Activated CD8-positive, alpha-beta memory T cell treated with anti-CD3 and anti-CD28 coated beads for 24 hours (primary cell): ENCODE measurements at places on chromosomes 16 and 17.
A peak's percentile ranks its signal among the peaks of the same experiment; 100 is the strongest.

DNA sequence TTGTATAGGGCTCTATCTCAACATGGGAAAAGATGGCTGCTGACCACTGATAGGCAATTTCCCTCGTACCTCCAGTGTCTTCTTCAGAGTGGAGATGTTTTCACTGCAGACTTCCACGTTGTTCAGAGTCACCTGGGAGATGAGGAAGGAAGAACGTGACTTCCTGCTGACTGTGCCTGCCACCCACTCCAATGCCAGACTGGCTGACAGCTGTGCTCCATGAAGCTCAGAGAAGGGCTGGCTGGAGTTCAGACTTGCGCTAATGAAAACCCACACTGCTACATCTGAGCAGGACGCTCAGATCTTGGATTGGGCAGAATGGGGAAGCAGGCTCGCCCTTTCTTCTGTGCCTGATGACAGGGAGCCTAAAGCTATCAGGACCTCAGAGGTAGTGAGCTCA is 33.1 kb downstream of the COG4 start:
- no peak for DNase-seq

GRCh38 chr17:16197276-16197675 is 18.1 kb downstream of the NCOR1 start:
- DNase-seq = no peak

- DNase-seq = no peak
These were observed 16.7 kb downstream of the MMP15 start for GRCh38 chr16:58042001-58042885.

DNA sequence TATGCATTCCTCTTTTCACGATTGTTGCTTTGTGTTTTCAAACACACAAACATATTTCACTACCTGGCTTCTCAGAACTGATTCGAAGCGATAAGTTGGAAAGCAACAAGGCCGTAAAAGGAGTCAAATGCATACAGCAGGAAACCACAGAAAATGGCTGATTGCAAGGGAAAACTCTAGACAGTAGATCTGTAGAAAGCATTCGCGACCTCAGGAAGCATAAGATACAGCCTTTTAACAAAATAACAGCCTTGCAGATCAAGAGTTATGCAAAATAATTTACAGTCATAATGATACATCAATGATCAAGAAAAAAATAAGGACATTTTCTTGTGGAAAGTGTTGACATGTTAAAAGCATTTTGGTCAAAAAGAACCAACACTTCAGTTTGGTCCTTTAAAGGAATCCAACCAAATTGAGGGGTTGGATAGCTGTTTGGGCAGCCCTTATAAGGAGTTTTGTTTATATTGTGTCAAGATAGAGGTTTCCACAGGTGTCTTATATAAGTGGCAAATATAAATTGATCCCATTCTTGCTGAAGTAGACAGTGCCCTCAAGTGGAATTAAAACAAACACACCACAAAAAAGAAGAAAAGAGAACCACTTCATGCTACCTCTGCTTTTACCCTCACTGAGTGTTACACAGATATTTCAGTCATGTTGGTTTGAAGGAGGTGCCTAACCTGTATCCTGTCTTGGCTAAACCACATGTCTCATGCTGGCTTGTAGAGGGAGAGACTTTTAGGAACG is 5.5 kb downstream of the CYLD start:
- no peak for DNase-seq

DNA sequence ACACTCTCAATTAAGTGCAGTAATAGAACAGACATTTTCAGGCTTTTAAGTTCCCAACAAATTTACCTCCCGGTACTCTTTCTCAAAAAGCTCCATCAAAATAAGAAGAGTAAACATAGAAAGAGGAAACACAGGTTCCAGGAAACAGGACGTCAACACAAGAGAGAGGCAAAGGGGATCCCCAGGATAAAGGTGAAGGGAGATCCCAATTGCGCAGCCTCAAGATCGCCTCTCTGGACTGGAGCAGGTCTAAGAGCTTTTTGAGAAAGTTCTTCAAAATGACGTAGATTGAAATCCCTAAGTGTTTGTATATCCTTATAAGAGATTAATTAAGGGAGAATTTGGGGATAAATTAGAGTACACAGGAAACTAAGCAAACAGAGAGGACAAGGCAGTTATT is 3.9 kb upstream of the FXR2 start:
- no peak for DNase-seq

DNA sequence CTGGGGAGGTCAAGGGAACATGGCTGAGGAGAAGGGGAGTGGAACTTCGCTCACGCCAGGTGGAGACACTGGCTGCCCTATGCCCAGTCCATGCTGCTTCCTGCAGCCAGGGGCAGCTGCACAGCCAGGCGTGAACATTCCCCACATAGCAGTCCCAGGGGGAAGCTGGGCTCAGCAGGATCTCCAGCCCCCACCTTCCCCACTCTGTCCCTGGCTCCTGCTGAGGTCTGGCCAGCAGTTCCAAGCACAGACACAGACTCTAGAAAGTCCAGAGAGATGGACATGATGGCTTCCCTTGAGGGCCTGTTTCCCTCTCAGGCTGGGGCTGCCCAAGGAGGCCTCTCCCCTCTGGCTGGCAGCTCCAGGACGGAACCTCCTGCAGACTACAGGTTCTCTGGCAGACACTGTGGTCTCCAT is 9.3 kb downstream of the JUP start:
- no peak for DNase-seq

DNA sequence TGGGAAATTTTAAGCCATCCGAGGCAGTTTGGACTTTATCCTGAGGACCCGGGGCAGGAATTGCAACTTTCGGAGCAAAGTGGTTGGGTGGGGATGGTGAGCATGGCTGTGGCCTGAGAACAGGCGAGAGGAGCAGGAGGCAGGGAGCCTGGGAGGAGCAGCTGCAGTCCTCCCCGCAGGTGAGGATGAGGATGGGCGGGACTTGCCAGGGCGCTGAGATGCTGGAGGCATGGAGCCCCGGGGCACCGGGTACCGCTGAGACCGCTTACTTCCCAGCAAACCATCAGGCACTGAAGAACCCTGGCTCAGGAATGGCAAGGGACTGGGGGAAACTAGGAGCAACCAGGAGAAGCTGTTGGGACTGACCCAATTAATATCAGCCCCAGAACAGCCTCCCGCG is 210.8 kb downstream of the GSG1L start:
- peak; percentile 13 for DNase-seq

DNA sequence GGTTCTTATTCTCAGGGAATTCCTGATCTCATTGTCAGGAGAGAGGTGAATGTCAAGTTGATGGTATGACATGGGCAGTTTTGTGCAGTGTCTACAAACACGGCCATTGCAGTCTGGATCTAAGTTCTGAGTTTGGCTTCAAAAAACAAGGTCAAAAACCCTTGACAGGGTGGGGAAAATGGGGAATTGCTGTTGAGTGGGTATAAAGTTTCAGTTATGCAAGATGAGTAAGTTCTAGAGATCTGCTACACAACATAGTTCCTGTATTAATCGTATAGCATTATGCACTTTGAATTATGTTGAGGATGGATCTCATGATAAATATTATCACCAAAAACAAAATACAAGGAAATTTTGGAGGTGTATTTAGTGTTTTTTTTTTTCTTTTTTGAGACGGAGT is 36.6 kb upstream of the CARMIL2 start:
- DNase-seq = no peak

- DNase-seq = no peak
These were observed 12.1 kb downstream of the CMIP start for GRCh38 chr16:81456523-81457325.

- peak; percentile 82 for DNase-seq
These were observed 18.8 kb downstream of the XPO6 start for GRCh38 chr16:28192806-28193529.

- DNase-seq = no peak
These were observed 587 bp upstream of the DBF4B start for GRCh38 chr17:44707755-44708400.

GRCh38 chr17:34291721-34292348 is 6.3 kb downstream of the CCL11 start:
- DNase-seq = no peak

DNA sequence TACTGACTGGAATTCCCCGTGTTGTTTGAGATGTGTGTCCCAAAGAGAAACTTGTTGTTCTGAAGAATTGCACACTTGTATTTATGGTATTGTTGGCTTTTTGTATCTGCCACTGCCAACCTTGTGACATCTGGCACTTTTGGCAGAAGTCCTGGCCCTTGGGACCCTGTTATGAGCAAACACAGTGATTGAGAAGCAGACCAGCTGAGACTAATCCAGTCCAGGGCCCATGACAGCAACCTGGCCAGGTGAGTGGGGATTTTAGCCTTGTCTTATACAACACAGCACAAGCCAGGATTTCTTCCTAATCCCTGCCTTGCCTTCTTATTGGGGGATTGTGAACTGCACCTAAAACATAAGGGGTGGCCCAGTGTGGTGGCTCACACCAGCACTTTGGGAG is 80.0 kb downstream of the NTN1 start:
- DNase-seq = no peak

DNA sequence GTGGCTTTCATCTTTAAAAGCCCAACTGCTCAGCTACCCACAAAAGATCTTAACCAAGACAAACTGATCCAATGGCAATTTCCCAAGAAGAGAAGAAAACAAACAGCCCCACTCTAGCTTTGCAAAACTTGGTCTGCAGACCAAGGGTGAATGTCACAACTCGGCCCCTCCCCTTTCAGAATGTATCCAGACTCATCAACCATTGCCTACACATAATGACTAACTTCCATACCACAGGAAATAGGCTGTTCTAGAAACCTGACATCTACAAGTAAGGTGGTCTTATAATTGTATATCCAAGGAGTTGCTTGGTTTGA is 16.0 kb downstream of the DCUN1D3 start:
- no peak for DNase-seq

DNA sequence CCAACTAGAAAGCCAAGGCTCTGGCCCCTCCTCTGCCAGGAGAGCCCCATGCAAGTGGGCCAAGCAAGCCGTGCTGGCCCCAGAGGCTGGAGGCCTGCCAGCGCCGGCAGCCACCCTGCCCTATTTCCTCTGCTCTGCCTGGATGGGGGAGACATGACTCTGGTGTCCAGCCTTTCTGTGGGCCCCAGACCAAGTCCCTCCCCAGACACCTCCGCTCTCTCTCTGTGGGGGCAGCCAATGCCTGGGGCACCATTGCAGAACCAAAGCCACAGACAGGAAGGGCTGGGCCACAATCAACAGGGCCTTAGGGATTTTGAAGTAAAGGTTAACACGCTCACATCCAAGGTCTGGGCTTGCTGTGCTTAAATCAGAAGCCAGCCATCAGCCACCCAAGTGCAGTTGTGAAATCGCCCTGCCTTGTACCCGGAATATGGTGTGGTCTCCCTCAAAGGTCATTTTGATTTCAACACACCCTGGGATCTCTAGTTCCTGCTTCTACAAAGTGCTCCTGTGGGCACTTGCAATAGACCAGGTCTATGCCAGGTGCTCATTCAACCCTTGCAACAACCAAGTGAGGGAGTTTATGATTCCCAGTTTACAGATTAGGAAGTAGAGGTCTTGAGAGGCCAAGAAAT is 63.5 kb upstream of the TEX2 start:
- no peak for DNase-seq

DNA sequence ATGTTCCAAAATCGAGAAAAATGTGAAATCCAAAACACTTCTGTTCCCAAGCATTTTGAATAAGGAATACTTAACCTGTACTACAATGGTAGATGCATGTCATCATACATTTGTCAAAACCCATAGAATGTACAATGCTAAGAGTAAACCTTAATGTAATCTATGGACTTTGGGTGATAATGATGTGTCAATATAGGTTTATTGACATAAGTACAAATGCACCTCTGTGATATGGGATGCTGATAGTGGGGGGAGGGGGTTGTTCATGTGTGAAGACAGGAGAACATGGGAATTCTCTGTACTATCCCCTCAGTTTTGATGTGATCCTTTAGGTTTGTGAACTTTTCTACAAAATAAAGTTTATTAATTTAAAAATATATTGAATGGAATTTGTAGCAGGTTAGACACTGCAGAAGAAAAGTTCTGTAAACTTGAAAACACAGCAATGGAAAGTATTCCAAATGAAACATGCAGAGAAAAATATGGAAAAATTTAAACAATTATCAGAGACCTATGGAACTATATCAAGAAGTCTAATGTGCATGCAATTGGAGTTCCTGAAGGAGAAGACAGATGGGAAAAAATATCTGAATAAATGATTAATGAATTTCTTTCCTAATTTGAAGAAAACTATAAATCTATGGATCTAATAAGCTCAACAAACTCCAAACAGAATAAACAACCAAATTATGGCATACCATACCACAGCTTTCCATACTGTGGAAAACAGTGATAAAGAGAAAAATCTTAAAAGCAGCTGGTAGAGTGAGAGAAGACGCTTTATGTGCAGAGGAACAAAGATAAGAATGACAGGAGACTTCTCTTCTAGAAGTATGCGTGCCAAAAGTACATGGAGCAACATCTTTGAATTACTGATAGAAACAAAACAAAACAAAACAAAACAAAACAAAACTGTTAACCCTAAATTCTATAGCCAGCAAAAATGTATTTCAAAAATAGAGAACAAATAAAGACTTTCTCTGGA is 34.7 kb upstream of the MSI2 start:
- DNase-seq = no peak

DNA sequence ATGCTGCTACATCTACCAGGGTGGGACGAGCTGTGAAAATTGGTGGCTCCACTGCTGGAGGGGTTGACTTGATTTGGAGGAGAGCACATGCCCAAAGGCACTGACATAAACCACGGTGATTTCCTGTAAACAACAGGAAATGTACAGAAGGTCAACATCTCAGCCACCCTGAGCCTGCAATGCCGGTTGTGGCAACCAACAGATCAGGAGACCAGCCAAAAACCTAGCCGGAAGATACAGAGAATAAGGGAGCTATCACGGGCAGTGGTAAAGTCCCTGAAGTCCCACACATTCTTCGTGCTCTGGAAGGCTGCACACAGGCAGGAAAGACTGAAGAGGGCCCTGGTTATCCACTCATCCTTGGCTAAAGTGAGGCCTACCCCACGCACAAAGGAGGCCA is 56.2 kb downstream of the ADCY9 start:
- peak; percentile 54 for DNase-seq

GRCh38 chr17:290626-291025 is 62.0 kb downstream of the RPH3AL start:
- DNase-seq = no peak

- DNase-seq = no peak
These were observed 632.4 kb downstream of the CDH11 start for GRCh38 chr16:64489449-64489848.

- DNase-seq = no peak
These were observed 17.6 kb downstream of the CDK5R1 start for GRCh38 chr17:32504166-32504990.
